Amygdala (tissue), 56 donors: ENCODE measurements at places on chromosomes 5 and 9.

DNA sequence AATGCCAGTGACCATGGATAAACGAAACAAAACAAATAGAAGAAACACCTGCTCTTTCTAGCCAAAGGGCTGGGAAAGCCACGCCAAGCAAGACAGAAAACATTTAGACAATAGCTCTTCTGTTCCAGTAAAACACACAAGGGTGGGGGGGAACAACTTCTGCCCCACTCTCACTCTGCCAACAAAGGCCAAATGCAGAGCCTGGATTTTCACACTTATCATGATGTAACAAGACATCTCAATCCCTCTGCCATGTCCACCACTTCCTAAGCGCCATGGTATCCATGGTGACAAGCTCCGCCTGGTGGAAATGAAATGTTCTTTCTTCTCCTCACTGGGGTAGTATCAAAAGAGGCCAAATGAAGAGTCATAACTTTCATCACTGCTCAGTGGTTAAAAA is 60.6 kb downstream of the DRD1 start:
- no peak for DNase-seq

DNA sequence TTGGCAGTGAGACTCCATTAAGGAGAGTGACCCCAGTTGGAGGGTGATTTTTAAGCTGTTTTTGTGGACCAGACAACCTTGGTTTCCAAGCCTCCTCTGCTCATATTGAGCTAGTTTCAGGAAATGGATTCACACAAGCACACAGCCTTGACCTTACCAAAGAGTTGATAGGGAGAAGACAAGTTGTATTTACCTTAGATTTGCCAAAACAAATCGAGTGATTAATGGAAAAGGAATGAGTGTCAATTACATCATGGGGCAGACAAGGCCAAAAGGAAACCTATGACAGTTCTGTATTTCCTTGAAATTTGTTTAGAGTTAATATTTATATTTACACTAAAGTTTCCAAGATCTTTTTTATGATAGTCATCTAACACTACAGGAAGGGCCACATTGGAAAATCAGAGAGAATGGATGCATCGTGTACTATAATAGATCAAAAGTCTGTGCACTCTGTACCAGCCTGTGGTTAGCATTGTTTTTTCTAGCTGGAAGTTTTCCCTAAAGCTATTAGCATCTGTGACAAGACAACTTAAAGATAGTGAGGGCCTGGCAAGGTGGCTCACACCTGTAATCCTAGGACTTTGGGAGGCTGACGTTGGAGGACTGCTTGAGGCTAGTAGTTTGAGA is 86.0 kb upstream of the FER start:
- DNase-seq: no peak

DNA sequence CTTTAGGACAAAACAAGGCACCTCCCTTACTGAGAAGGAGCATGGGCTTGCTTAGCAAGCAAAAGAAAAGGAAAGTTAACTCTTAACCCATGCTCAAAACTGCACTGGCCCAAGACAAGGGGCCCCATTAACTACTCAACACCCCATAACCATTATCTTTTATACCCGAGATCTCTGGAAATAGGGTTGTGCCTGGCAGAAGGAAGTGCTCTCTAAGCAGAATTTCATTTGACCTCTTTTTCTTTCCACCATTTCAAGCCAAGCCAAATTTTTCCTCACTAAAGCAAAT is 167.2 kb downstream of the RASEF start:
- DNase-seq: no peak

GRCh38 chr5:10610058-10610457 is 46.2 kb downstream of the ANKRD33B start:
- DNase-seq: no peak

GRCh38 chr5:42641336-42642005 is 115.1 kb upstream of the CCDC152 start:
- no peak for DNase-seq

- DNase-seq: no peak
These were observed 76.3 kb upstream of the PCSK1 start for GRCh38 chr5:96509316-96509715.

DNA sequence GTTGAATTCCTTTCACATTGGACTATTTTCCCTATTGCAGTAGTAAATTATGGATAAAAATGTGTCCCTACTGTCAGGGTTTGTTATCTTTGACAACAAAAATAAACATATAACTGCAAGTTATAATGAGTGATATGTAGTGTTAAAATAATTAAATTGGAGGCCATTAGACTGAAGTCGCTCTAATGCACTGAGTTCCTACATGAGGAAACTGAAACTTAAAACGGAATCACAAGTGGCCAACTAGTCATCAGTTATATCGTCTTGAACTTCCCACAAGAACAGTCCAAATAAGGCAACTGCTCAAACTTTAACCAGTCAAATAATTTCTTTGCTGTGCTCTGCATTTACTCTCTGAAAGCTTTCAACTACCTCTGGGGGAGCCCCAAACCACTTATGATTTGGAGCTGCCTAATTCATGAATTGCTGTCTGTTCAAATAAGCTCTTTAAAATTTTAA is 2.1 kb upstream of the IFT74 start:
- DNase-seq: no peak

- no peak for DNase-seq
These were observed 90.2 kb upstream of the FAM174A start for GRCh38 chr5:100444961-100445360.

- DNase-seq: no peak
These were observed 2.9 kb upstream of the DAB2 start for GRCh38 chr5:39427633-39428032.

- DNase-seq: peak; percentile 72
These were observed 66.6 kb upstream of the STXBP1 start for GRCh38 chr9:127545196-127546124.

GRCh38 chr5:137142764-137143605 is 356.1 kb downstream of the SPOCK1 start:
- no peak for DNase-seq

- no peak for DNase-seq
These were observed 22.3 kb downstream of the FABP6 start for GRCh38 chr5:160251406-160252155.

DNA sequence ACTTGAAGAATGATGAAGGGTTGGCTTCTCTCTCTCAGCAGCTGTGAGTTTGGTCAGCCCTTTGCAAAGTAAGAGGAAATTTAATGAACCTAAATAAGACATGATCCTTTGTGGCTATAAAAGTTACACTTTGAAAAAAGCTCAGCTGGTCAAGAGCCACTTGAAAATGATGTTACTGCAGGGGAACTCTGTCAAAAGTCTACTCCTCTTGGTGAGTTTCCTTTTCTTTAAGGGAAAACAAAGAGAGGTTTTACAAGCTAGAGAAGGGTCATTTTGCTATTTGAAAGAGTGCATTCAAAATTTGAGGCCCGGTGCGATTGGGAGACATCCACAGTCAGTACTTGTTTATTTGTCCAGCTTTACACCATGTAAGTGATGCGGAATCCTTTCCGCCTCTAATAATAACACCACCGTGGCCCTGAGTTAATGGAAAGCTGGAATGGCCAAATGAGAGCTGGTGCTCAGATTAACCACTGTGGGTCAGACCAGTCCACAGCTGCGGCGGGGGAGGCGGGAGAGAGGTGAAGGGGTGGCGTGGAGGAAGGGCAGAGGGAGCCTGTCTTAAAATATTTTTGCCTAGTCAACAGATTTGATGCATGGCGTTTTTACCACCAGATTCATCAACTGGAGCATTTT is 404.0 kb downstream of the TLE4 start:
- peak; percentile 7 for DNase-seq

DNA sequence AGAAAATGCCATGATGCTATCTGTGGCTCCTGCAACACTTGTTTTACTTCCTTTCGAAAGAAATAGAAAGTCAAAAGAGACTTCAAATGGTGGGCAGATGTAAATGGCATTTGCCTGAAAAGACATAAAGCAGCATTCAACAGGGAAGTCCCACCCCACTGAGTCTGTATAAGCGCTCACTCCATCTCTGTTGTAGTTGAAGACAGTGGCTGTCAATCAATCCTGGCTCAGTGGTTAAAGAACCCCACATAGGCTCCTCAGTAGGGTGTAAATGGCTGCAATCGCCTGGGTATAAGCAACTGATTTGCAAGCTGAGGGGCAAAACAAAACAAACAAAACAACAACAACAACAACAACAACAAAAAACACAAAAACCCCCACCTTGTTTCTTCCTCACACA is 158.7 kb downstream of the EFNA5 start:
- no peak for DNase-seq

DNA sequence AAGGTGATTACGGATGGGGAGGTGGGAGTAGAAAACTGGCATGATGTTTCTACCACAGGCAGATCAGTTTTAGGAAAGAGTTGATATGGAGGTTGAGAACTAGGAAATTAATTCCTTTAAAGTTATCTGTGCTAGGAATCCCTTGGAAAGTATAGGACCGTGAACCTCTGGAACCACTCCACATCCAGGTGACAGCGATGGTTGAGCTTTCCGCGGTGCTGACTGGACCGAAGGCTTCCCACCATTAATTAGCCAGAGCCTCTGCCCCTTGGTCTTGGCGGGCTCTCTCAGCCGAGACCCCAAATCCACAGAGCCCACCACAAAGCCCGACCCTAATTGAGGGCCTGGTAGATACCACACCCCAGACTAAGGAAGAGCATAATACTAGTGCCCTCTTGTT is 147.3 kb downstream of the MELK start:
- no peak for DNase-seq

DNA sequence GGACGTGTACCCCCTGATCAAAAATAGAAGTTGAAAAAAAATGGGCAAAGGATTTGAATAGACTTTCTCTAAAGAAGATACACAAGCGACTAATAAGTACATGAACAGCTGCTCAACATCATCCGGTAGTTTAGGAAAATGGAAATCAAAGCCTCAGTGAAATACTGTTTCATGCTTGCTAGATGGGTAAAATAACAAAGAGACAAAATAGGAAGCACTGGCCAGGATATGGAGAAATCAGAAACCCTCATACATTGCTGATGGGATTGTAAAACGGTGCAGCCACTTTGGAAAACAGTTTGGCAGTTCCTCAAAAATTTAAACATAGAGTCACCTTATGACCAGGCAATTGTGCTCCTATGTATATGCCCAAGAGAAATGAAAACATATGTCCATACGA is 65.0 kb upstream of the SUB1 start:
- DNase-seq: no peak

- DNase-seq: no peak
These were observed 72.9 kb upstream of the SHB start for GRCh38 chr9:38141746-38142591.

DNA sequence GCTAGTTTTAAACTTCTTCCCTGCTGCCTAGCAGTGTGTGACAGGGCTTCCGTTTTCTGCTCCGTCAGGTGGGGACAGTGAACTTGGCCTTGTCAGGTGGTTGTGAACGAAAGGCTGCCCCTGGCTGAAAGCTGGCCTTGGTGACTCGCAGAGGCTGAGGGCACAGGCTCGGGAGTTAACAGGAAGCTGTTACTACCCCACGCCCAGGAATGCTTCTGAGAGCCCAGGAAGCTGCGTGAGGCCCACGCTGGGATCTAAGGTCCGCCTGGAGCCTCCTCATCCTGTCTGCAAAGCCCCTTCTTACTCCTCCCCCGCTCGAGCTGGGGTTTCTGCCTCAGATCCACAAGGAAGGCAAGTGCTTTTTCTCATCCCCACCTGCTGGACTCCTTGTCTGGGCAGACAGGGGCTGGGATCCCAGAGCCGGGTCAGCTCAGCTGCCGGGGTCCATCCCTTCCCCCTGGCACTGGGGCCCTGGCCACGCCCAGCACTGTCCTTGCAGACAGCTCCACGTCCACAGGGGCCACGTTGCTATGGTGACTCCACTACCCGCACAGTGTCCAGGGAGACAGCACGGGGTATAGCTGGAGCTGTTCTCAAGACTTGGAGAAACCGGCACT is 124.7 kb upstream of the TBC1D2 start:
- no peak for DNase-seq

GRCh38 chr5:39199335-39199734 is 20.0 kb downstream of the FYB1 start:
- DNase-seq: no peak

GRCh38 chr5:168270476-168270875 is 21.0 kb upstream of the WWC1 start:
- DNase-seq: no peak

DNA sequence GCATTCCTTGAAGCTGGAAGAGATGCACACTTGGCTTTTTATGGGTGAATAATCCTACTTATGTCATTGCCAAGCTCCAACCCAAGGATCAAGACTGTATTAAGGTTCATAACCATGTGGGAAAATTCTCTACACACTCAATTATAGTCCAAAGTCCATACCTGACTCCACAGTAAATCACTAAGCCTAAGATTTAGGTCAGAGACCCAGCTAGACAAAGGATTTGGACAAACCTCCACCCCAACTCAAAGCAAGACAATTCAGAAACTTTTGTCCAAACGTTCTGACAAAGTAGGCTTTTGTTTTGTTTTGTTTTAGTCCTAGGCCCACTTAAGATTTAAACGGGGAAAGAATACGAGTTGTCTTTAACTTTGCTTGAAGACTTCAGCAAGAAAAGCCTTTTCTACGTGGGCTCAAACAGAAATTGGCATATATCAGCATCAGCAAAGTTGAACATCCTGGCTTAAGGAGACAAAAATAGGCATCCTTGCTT is 1.7 kb downstream of the MEGF9 start:
- DNase-seq: no peak

GRCh38 chr5:171710451-171711024 is 75.1 kb upstream of the SMIM23 start:
- DNase-seq: no peak

- DNase-seq: no peak
These were observed 12.8 kb upstream of the RXRA start for GRCh38 chr9:134313470-134313869.

DNA sequence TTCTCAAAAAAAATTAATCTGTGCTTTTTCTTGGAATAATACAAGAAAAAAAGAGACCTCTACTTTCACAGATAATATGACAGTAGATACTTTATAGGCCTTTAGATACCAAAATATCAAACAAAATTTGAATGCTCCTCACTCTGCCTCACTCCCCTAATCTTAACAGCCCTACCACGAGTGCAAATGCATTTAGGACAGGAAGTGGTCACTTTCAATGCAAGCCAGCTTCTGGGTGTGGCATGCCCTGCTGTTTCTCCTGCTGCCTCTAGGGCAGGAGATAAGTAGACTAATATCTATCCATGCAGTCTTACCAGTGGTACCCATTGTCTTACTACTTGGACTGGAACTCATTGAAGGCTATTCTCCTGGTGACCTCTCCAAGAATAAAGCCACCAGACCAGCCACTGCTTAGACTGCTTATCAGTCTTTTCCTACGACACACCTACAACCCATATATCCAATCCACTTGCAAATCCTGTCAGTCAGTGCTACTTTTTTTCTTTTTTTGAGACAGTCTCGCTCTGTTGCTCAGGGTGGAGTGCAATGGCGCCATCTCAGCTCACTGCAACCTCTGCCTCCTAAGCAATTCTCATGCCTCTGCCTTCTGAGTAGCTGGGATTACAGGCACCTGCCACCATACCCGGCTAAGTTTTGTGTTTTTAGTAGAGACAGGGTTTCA is 23.0 kb downstream of the FRRS1L start:
- no peak for DNase-seq

GRCh38 chr9:87464110-87464991 is 33.3 kb upstream of the DAPK1 start:
- DNase-seq: no peak

- DNase-seq: no peak
These were observed 600.5 kb upstream of the EDIL3 start for GRCh38 chr5:84985148-84985547.
